Right ventricle myocardium inferior (tissue), 1 donor: ENCODE measurements at places on chromosomes 7 and 10. TPM values are rescaled to one million over a fixed set of nuclear protein-coding genes. Genes with fewer than 3 reads are reported as not detected.

Gene DKK1
- total RNA-seq = not detected

Gene FLNC
- 905 TPM for total RNA-seq

Gene BICC1
- total RNA-seq = 8.2 TPM

Gene KLF14
- total RNA-seq = 0.08 TPM
